ENCODE measurements at places on chromosomes 1 and 21.

GRCh38 chr1:60055336-60055735, 18.2 kb downstream of the C1orf87 start:
- DNase-seq = no peak

GRCh38 chr1:10613861-10614260, 139.1 kb downstream of the PEX14 start:
- DNase-seq = no peak

GRCh38 chr1:157466011-157466410, 86.3 kb downstream of the FCRL5 start:
- no peak for DNase-seq

DNA sequence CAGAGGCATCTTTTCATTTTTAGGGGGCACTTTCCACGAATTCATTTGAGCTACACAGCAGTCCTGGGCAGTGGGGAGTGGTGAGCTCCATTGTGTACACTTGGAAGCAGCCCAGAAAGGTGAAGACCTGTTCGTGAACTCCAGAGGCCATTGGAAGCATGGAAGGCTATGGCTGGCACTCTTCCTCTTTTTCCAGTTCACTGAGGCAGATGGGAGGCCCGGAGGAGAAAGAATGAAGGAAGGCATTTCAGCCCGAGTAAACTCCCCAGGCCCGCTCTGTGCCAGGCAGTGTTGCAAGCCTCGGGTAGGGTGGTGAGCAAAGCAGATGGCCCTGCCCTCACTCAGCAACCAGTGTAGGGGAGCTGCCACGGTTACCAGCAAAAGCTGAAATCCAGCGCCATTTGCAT, 673 bp upstream of the DHCR24 start:
- no peak for DNase-seq

DNA sequence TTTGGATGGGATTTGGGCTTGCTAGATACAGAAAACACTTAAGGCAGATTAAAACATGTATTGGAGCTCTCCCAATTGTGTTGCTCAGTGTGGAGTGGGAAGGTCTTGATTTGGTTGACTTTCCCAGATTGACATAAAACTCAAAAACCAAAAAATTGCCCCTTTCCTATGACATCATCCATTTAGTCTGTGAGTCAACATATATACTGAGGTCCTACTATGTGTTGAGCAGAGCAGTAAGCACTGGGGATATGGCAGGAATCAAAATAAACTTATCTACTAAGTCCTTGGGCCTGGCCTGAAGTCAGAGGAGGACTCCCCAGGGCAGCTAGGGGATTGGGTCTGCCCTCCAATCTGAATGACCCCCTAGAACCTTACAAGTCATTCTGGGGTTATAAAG, 61.0 kb downstream of the CHIA start:
- no peak for DNase-seq

DNA sequence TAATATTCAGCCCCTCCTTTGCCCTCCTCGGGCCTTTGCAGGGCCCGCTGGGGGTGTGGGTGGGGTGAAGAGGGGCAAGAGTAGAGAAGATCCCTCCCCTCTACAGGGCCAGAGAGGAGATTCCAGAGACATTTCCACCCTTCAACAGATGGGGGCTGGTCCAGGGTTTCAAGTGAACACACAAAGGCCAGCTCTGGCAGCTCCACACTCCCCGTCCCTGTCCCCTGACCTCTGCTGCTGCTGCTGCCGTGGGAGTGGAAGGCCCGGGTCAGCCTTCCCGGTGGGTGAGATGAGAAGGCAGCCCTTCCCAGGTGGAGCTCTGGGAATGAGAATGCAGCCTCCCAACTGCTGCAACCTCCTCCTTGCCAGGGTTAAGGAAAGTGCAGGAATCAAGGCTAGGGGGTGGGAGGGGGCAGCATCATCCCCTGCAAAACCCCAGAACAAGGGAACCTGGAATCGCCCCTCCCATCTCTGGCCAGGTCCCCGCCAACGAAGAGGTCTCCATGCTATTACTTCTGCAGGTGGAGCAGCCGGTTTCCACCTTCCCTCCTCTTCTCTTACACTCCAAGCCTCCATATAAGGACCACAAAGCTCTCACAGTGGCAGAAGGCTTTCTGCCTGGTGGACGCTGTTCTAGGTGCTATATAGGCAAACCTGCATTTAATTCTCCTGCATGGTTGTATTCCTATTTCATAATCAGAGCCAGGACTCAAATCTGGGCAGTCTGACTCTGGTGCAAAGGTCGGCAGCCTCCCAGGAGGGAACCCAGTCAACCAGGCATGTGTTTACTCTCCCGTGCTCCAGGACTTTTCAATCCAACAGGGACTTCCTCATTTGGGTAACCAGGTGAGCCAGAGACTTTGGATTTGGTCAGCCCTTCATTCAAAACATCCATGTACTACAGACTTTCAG, 22.9 kb upstream of the ARHGEF10L start:
- no peak for DNase-seq

GRCh38 chr1:184388319-184388889, 1.6 kb downstream of the C1orf21 start:
- DNase-seq = no peak

GRCh38 chr1:227372726-227373130, 54.4 kb upstream of the CDC42BPA start:
- DNase-seq = no peak

DNA sequence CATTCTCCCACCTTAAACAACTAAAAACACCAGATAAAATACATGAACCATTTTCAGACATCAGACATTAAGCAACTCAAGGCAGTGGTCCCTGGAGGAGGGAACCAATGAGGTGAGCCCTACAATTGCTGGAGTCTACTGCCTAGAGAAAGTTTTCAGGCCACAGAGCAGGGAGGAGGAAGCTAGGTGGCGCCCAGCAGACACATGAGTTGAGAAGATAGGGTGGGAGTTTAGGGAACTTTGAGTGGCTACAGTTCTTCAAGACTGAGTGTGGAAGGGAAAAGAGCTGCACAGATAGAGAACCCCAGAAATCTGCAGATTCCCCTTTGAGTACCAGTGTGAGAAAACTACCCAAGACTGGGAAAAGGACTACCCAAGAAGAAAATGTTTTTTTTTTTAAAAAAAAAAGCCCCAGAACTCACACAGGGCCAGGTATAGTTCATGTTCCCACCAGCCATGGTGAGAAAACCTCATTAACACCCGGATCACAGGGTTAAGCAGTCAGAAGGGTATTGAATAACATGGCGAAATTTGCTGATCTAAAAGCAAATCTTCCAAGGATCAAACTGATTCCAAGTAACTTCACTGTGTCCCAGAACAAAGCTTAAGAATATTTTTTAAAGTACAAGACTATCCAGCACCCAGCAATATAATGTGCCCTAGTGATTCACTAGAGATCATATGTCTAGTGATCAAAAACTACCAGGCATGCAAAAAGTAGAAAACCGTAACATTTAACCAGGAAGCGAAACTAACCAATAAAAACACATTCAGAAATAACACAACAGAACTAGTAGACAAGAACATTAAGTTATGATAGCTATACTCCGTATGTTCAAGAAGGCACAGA, 12.0 kb downstream of the ALDH9A1 start:
- DNase-seq = no peak

GRCh38 chr1:43446388-43446740, 7.4 kb downstream of the HYI start:
- no peak for DNase-seq

DNA sequence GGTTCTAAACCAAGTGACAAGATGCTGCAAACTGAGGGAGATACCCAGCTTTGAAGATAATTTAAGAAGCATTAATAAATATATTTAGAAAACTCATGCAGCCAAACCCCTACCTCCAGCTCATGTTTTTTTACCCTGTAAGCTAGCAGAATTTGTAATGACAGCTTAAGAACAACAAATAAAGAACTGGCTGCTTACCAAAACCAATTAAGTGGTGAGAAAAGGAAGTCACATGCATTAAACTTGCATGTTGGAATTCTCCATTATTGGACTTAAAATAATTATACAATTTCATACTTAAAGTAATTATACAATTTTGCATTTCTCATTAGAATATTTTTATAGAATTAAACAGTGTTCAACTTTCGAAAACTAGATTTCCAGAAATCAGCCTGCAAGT, 75.6 kb upstream of the CNIH3 start:
- DNase-seq = no peak

DNA sequence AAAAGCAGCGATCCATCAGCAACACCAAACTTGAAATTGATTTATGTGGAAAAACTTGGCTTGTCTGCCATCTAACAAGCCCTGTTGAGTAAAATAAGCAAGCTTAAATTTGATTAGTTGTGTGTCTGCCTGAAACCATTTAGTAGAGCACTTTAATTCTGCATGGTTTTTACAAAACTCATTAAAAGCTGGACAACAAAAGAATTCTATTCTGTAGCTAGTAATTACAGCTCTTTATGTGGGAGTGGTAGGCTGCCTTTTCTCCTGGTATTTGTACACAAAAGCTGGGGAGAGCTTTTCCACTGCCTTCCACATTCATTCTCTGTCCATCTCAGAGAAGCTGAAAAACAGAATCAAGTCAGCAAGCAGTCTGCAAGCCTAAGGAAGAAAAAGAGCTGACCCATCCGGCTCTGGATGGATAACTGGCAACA, 1.7 kb downstream of the ETS2 start:
- no peak for DNase-seq

DNA sequence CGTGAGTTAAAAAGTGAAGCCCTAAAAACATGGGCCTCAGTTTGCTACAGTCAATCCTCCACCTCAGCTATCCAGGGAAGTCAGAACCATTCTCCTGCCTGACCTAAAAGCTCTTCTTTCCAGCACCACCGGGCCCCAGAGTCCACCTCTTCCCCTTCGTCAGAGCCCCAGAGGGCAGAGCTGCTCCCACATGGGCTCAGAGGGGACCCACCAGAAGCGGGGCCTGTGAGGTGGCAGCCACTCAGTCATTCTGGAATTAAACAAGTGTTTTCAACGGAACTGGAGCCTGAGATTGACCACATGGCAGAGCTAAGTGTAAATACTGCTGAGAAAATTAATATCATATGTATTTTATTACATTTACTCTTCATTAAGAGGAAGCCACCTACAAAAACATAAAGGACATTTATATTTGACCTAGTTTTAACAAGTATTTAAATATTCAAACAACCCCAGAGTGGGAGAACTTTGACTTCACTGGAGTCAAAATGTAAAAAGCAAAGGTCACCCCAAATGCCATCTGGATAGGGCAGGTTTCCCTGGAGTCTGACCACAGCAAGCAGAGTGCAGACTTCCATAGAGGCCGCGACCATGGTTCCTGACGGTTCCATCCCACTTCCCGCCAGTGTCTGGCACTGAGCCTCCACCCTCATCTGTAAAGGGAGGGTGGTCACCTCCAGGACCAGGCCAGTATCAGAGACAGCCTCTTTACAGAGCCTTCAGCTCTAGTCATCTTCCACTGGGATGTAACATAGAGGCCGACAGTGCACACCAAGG, 1.8 kb downstream of the SUMO3 start:
- no peak for DNase-seq

- DNase-seq = no peak
These were observed 96.7 kb upstream of the HP1BP3 start for GRCh38 chr1:20883766-20884165.

GRCh38 chr1:159853417-159854115, 8.9 kb downstream of the VSIG8 start:
- no peak for DNase-seq

DNA sequence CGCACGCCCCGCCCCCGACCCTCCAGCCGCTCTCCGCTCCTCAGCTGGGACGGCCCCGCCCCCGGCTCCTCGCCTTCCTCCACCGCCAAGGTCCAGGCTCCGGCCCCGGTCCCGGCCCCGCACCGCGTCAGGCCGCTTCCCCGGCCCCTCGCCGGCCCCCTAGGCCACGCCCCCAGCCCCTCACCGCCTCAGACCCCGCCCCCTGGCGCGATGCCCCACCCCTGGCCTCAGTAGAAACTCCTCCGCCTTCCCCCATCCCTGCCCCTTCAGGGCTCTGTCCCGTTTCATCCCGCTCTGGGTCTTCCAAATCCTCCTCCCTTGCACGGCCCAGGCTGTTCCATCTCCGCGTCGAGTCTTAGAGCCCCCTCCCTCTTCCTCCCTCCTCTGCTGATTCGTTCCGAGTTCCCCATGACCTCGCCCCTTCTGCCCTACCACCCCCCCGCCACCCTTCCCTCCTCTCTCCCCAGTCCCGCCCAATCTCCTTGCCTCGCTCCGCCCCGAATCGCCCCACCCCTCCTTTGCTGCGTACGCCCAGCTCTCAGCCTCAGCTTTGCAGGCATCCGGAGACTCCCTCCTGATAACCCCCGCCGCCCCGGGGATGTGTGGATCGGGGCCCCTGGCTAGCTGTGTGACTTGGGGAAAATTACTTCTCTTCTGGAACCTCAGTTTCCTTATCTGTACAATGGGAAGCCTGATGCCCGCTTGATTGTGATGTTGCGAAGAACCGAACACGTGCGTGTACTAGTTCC, 448 bp upstream of the ASAP3 start:
- peak; percentile 76 for DNase-seq

DNA sequence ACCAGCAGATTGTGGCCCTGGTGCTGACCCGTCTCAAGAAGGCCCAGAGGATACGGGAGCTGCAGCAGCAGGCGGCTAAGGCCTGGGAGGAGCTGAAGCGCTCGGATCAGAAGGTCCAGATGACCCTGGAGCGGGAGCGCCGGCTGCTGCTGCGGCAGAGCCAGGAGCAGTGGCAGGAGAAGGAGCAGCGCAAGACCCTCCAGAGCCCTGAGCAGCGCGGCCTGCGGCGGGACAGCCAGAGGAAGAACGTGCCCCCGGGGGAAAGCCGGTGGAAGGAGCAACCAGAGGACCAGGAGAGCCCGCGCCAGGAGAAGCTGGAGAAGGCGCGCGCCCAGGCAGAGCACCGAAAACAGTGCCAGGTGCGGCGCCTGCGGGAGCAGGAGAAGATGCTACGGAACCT, 1.0 kb downstream of the CCDC185 start:
- DNase-seq = no peak

DNA sequence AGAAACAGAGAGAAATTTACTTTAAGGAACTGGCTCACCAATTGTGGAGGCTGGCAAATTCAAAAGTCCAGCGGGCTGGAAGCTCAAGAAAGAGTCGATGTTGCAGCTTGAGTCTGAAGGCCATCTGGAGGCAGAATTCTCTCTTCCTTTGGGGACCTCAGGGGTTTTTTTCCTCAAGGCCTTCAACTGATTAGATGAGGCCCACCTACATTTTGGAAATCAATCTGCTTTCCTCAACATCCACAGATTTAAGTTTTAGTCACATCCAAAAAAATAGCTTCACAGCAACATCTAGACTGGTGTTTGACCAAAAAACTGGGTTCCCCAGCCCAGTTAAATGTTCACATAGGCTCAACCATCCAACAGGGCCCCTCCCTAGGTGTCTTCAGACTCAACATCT, 114.9 kb downstream of the SLC35F3 start:
- no peak for DNase-seq

DNA sequence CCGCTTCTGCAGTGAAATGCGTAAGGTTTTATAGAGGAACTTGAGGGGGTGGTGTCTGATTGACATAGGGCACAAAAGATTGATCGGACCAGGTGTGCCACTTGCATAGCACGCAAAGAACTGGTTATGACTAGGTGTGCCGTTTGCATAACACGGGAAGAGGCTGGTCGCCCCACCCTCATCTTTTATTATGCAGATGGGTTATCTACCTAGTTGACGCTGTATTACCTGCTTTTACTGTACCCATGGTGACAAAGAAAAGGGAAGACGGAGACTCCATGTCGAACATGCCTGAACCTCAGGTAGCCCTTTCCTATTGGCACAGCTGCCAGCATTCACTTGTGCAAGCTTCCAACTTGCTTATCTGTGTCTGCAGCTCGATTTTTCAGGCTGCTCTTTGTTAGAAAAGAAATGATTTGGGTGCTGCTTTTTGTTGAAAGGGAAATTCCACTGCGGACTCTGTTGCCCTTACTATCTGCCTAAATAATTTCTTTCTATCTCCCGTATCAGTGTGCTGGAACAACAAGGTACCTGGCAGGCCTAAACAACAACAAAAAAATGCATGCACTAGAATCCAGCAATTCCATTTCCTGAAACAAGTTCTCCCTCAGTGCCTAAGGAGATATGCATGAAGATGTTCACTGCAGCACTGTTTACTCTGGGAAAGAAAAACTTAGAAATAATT, 194.4 kb upstream of the KAZN start:
- no peak for DNase-seq
